Upper lobe of right lung (tissue), 1 donor: ENCODE measurements at places on chromosomes 1 and 21. TPM values are rescaled to one million over a fixed set of nuclear protein-coding genes. Genes with fewer than 3 reads are reported as not detected.

TMEM269 gene
- not detected for total RNA-seq

FALEC gene
- 1.0 TPM for total RNA-seq

FAM163A gene
- not detected for total RNA-seq

DNA sequence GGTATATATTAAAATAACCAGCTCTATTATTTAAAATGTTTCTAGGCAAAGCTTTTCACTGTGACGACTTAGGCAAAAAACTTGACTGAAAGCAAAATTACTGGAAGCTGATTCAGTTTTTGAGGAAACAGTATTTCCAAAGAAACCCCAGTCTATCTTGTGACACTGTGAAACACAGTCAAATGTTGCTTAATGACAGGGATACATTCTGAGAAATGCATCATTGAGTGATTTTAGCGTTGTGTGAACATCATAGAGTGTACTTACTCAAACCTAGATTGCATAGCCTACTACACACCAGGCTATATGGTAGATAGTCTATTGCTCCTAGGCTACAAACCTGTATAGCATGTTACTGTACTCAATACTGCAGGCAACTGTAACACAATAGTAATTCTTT lies 116.9 kb upstream of the KCNK1 start:
- no peak for DNase-seq

- DNase-seq: no peak
Observed at GRCh38 chr21:16837721-16838120, 675.1 kb upstream of the CXADR start.

DNA sequence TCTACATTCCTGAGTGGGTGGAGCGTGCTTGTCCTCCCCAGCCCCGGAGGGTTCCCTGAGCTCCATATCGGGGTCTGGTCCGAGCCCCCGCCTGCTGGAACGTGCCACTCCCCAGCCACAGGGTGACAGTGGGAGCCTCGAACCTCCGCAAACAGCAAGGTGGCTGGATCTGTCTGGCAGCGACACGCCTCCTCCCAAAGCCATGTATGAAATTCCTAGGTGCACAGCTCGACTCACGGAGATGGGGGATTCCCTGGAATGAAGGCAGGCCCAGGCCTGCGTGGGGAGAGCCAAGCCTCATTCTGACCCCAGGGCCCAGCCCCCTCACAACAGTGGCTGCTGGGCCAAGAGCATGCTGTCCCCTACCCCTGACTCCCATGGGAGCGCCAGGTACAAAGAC lies 32.9 kb downstream of the TP73 start:
- DNase-seq: no peak

- no peak for DNase-seq
Observed at GRCh38 chr1:30730346-30731108, 7.1 kb upstream of the MATN1 start.

- DNase-seq: no peak
Observed at GRCh38 chr1:59178339-59179187, 118.3 kb upstream of the FGGY start.
